ENCODE measurements at places on chromosomes 4 and X. TPM values are rescaled to one million over a fixed set of nuclear protein-coding genes. Genes with fewer than 3 reads are reported as not detected.

- no peak for DNase-seq
Observed at GRCh38 chr4:123606946-123607542, 210.4 kb downstream of the SPRY1 start.

DNA sequence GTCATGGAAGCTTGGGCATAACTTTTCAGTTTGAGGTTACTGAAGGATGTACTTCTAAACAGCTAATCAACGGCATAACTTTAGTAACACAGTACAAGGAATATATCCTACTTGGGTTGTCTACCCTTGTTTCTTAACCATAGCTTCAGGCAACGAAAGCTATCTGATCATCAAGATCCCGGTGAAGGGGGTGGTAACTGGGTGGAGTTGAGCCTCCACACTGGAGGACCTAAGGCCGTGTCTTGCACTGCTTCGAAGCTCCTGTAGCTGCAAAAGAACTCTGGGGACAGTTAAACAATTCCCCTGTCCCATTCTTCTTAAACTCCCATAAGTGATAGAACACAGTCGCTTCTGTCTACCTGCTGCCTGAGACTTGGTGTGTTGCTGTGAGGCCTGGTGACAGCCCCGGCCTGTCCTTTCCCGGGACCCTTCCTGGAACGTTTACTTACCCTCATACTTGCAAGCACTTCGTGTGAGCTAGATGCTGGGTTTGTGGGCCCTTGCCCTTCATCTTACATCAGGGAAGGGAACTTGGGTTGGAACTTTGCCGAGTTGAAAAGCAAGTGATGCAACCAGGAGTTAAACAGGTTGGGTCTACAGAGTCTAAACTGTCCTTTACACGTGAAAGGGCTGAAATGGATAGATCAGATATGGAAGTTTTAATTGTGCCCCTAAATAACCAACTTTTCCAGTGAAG is 5.8 kb upstream of the WDR1 start:
- DNase-seq, result no peak

DNA sequence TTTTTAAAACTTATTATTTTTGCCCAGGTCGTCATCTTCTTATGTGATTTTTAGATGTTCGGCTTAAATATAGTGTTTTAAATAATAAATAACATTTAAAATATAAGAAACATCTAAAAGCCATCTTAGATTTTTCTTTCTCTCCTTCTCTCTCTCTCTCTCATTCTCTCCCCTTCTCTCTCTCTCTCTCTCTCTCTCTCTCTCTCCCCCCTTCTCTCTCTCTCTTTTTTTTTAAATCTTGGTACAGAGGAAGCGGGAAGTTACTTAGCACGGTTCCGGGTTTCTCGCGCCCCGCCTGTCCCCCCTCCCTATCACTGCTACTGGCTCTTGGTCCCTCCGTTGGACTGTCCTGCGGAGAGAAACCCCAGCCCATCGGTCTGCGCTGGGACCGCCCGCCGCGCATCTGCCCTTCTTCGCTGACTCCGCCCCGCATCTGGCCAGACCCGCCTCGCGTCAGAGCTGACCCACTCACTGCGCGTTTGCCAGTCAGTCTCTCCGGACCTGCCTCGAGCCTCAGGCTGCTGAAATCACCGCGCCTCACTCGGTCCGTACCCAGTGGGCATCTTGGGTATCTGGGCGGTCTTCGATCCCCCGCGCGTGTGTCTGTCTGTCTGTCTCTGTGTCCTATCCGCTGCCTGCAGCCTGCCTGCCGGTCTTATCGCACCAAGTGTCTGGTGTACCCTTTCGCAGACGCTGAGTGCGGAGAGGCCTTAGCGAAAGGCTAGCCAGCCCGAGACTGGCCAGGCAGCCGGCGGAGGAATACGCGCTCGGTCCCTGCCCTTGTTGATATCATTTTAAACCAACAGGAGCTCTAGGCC is at the start of gene PABPC5:
PABPC5 (plus strand) TSS at position 489 of the 818 bp plus-strand sequence. CDS start 739 bp downstream, outside the sequence.
- no peak for DNase-seq

GRCh38 chr4:165190591-165191347 is 16.6 kb upstream of the KLHL2 start:
- peak; percentile 63 for DNase-seq

DNA sequence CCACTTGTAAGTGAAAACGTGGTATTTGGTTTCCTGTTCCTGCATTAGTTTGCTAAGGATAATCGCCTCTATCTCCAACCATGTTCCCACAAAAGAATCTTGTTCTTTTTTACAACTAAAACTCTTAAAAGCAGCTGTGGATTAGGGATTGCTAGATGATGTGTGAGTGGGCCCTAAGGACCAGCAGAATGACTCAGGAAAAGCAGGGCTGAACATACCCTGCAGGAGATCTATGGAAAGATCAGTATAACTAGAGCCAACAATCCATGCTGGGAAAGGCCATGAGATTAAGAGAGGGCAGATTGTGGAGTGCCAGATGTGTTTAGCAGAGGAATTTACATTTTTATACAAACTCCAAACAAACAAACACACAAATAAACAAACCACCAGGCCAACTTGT is 128.4 kb upstream of the TMEM164 start:
- DNase-seq, result no peak

DNA sequence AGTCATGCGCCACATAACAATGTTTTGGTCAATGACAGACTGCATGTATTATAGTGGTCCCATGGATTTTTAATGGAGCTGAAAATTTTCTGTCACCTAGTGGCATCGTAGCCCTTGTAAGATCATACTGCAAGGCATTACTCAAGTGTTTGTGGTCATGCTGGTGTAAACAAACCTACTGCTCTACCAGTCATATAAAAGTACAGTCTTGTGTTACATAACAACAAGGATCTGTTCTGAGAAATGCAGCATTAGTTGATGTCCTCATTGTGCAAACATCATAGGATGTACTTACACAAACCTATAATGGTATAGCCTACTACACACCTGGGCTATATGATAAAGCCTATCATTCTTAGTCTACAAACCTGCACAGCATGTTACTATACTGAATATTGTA is 34.6 kb downstream of the COX18 start:
- no peak for DNase-seq

DNA sequence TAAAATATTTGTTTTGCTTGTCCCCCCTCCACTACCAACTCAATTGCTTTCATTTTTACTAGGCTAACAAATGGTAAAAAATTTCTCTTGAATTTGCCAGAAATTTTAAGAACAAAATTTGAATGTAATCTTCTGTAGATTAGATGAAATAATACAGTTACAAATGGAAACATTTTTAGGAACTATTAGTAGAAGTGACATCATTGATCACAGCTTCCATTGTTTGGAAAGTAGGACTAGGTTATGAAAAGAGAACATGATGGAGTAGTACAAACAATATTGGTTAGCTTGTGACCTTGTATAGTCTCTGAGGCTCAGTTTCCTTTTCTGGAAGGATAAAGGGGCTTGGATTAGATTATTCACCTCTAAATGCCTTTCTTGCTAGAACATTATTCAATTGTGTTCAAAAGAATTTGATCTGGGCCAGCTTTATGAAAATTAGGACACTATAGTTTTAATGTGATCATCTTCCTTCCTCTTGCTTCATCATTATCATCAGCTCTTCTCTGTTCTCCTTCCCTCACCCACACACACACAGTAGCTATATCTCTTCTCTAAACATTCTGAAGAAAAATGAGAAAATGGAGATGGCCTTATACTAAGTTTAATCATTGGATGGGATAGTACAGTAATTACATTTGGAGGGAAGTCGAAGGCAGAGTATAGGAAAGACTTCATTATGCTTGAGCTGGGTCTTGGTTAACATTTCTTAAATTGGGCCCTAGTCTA is 9.9 kb downstream of the MTMR1 start:
- no peak for DNase-seq

DNA sequence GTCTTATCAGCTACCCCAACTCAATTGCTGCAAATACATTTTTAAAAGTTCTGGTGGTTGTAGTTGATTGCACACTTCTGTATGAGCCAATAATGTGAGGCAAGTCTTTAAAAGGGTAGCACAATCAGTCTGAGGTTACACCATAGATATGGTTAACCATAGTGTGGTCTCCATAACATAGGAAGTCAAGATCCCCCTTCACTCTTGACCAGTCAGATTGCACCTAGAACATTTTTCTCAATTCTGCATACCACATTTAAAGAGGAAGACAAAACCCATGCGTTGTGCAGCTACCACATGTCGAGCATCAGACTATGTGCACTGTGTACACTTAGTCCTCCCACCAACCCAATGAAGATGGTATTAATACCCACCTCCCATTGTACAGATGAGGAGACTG is 26.5 kb upstream of the CYBB start:
- DNase-seq, result no peak

GRCh38 chr4:27048429-27049238 is 188.0 kb downstream of the STIM2 start:
- no peak for DNase-seq

DNA sequence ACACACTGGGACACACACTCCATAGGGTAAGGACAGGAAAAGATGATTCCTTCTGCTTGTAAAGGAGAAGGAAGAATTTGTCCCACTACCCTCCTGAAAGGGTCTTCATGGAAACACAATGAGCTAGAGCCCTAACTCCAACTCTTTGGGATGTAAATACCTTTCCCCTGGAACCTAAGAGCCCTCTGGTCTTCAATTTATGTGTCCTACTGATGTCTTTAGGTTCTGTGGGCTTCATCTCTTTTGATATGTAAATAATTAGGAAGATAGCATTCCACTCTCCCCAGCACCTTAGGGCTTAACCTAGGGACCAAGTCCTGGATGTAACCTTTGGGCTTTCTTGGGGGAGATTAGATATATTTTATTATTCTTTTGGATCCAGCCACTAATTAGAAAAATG is 38.3 kb downstream of the PF4 start:
- no peak for DNase-seq

The CENPVL1 gene
- not detected for total RNA-seq

The USP17L20 gene
- total RNA-seq, result not detected

The MAGEB1 gene
- not detected for total RNA-seq

The SPANXD gene
- not detected for total RNA-seq
